Stimulated activated CD4-positive, alpha-beta T cell treated with anti-CD3 and anti-CD28 coated beads, Interleukin-2, amount 100 ng/mL, for 4 hours (primary cell): ENCODE measurements at places on chromosomes 1 and 21.

DNA sequence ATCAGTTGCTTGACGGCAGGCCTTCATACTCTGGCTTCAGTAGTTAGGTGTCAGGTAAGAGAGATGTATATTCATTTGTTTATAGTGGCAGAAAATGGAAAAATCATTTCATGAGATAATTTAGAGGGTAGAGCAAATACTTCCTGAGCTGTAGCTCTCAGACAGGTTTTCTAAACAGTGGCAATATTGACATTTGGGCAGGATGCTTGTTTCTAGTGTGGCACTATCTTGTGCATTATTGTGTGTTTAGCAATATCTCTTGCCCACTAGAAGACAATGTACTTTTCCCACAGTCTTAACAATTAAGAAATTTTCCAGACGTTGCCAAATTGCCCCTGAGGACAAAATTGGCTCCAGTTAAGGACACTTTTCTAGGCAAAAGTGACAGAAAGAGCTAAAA is 1143.1 kb downstream of the PLA2G4A start:
- no peak for DNase-seq

GRCh38 chr1:248802454-248802853 is 23.3 kb downstream of the SH3BP5L start:
- DNase-seq = no peak

DNA sequence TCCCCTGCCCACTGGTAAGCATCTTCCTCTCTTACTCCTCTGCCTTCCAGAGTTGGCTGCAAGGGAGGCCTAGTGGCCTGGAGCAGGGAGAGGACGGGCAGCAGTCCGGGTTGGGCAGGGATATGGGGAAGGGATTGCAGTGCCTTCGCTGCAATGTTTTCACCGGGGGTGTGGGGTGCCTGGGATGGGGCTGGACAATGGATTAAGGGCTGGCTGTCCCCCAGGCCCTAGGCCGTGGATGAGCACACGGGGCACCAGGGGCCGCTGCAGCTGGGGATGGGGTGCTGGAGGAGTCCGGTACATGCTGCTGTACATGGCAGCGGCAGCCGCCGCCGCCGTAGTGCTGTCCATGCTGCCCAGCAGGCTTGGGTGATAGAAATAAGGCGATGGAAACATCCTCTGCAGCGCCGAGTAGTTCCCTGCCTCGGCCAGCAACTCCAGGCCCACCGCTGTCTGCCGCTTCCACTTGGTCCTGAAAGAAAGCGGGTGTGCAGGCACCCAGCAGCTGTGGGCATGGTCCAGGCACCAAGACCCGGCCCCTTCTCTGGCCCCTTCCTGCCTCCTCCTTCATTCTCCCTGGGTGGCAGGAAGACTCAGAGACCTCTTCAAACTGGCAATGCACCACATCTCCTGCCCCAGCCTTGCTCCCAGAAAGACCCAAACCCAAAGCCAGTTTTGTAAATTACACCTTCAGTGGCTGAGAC is 4.8 kb downstream of the BARHL2 start:
- no peak for DNase-seq

- DNase-seq = no peak
Measured at GRCh38 chr1:51330331-51331201, at the start of gene TTC39A. Gene TTC39A (minus strand): TSS chr1:51330562. CDS start chr1:51330477, 85 bp downstream.

DNA sequence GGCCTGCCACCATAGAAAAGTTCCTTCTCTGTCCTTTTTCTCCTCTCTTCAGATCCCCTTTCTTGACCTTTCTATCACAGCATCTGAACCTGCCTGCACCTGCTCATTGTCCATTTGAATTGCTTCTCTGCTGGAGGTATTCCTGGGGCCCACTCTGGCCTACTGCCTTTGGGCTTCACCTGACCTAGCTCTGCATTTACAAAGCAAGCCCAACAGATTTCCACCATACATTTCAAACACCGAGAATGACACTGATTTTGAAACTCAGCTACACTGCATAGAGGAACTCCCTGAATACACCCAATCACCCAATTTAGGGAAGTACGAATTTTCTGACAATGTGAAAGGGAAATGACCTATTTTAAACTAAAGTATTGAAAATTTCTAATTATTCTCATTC is 284.5 kb upstream of the USP25 start:
- no peak for DNase-seq

DNA sequence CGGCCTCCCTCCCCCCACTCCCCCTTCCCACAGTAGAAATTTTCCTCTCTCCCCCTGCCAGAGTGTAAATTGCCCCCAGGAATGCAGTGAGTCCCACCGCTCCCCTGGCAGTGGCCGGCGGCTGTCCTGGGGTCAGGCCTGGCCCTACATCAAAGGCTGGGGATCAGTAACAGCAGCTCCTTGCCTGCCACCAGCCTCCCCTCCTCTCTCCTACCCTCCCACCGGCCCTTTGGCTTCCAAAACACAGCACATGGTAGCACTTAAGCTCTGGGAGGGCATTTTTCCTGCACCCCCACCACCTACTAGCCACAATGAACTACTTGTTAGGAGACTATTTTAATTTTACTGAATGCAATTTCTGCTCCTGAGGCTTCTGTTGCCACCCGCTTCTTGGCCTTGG is 9.0 kb upstream of the COL8A2 start:
- DNase-seq = no peak

DNA sequence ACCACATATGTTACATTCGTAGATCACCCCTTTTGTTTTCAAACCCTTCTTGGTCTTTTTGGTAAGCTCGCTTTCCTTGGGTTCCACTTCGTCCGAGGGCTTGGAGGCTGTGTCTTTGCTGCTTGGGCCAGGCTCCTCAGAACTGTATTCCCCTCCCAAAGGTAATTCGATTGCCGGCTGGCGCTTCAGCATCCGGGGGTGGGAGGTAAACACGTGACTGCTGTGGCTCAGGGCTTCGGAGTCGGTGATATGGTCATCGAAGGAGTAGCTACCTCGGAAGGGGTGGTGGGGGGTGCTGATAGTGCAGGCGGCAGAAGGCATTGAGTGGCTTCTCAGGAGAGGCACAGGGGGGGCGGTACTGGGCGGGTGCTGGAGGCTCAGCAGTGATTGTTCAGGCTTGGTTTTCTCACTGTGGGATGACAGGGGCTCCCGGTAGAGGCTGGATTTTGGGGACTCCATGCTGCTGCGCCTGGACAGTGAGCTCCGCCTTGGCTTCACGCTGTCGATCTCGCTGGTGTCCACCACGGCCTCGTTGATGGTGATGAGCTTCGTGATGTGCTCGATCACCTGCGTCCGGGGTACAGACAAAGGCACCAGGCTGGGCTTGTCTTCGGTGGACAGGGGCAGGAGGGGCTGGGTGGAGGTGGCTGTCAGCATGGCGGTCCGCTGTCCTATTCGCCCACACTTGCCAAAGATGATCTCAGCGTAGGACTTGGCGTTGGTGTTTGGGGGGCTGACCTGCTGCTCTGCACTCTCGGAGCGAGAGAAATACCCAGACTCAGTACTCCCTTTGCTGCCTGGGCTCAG is 98.6 kb upstream of the EDN2 start:
- DNase-seq = no peak

GRCh38 chr1:182145441-182145840 is 83.9 kb upstream of the ZNF648 start:
- no peak for DNase-seq

DNA sequence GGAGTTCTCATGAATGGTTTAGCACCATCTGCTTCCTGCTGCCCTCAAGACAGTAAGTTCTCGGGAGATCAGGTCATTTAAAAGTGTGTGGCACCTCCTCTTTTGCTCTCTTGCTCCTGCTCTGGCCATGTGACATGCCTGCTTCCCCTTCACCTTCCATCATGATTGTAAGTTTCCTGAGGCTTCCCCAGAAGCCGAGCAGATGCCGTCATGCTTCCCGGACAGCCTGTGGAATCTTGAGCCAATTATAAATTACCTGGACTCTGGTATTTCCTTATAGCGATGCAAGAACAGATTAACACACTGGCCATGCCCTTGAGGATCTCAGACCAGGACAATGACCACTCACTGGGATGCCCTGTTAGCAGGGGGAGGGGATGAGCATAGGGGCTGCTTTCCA is 212.3 kb downstream of the MATN1 start:
- DNase-seq = no peak

DNA sequence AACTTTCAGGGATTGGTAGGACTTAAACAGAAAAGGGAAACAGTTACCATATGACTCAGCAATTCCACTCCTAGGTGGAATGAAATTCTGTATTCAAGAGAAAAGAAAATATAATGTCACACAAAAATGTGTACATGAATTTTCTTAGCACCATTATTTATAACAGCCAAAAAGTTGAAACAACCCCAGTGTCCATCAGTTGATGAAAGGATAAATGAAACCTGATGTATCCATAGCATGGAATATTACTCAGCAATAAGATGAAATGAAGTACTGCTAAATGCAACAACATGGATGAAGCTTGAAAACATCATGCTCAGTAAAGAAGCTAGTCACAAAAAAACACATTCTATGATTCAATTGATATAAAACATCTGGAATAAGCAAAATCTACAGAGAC is 15.5 kb downstream of the EEIG2 start:
- no peak for DNase-seq

GRCh38 chr1:195202241-195202640 is 1406.0 kb downstream of the KCNT2 start:
- no peak for DNase-seq
